ENCODE measurements at places on chromosomes 2 and 18. TPM values are rescaled to one million over a fixed set of nuclear protein-coding genes. Genes with fewer than 3 reads are reported as not detected.

The FAM110C gene
- 2.5 TPM for total RNA-seq

The LYPD6B gene
- total RNA-seq = not detected

The IL1RL2 gene
- 0.46 TPM for total RNA-seq

The RUFY4 gene
- total RNA-seq = 0.14 TPM

The DGUOK gene
- total RNA-seq = 36.1 TPM

The CD8B2 gene
- total RNA-seq = not detected

The ANTXR1 gene
- 146 TPM for total RNA-seq

Measured in posterior vena cava (tissue), 2 donors.